Caco-2 (cell line): ENCODE measurements at places on chromosomes 3 and 15. TPM values are rescaled to one million over a fixed set of nuclear protein-coding genes. Genes with fewer than 3 reads are reported as not detected.

- H3K4me1 ChIP-seq = no peaks in the 10 kb centered on the region
- no peak for DNase-seq
- H3K27ac ChIP-seq = no peak overlapping the region
- H3K4me3 ChIP-seq = no peak overlapping the region
- no peaks in the 10 kb centered on the region for H3K36me3 ChIP-seq
Measured at GRCh38 chr3:151436675-151437446, 24.0 kb downstream of the IGSF10 start.

DNA sequence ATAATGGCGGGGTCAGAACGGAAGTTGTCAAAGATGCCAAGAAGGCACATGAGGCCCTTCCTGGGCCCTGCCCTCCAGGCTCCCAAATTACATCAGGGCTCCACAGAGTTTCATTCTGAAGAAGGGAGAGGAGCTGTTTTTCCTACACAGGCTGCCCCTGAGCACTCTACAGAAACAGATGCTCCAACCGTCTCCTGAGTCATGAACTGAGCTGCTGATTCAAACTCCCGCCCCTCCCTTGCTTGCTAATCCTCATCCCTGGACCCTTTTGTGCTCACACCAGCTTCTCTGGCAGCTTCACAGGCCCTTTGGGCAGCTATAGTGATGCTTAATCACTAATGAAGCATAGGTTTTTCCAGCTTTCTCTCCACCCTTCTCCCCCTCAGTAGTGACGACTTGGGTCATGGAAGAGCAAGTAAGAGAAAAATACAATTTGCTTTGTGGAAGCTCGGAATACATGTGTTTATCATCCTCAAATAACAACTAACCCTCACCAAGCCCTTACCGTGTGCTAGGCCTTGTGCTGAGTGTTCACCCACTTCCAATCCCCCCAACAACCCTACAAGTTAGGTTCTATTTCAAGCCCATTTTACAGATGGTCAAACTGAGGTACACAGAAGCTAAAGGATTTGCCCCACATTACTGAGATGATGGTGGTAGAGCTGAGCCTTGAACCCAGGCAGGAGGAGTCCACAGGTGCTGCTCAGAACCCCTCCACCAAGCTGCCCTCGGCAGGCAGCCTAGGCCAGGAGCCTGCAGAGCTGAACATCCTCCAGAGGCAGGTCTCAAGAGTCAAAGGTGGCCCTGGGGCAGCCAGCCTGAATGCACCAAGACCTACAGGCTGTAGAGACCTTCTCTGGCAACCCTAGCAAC lies 21.9 kb downstream of the MEGF11 start:
- H3K27ac ChIP-seq = no peak overlapping the region
- H3K27me3 ChIP-seq = no peaks in the 10 kb centered on the region
- no peaks in the 10 kb centered on the region for H3K36me3 ChIP-seq
- no peak for DNase-seq
- H3K4me1 ChIP-seq = no peaks in the 10 kb centered on the region
- H3K4me3 ChIP-seq = no peak overlapping the region

DNA sequence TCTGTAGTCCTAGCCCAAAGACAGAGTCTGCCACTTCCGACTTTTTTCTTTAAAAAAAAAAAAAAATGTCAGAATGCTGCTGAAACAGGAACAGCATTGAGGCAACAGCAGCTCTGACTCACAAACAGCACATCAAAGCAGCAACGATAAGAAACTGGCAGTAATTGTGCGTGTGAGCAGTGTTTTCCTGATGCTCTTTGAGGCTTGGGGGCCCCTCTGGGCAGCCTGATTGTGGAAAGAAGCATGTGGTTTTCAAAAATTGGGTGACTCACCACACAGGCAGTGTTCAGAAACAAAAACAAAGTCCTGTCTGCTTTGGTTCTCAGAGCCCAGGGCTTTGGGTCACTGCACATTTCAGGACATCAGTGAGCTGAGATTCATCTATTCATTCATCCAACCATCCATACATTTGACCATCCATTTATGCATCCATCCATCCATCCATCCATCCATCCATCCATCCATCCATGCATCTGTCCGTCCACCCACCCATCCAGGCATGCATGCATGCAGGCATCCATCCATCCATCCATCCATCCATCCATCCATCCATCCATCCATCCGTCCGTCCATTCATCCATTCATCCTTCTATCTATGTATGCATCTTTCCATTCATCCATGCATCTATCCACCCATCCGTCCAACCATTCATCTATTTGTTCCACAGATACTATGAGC lies 308.4 kb downstream of the RPLP1 start:
- H3K27me3 ChIP-seq = no peaks in the 10 kb centered on the region
- DNase-seq = peak; percentile 32
- no peak overlapping the region for H3K27ac ChIP-seq
- H3K4me1 ChIP-seq = 0 out of 2 replicates have a peak, but pooled peaks cover 7% of the 10 kb centered on the region

Gene LRRC3B
- total RNA-seq = not detected in 2 replicates
